ENCODE measurements at places on chromosomes 13 and 19.

DNA sequence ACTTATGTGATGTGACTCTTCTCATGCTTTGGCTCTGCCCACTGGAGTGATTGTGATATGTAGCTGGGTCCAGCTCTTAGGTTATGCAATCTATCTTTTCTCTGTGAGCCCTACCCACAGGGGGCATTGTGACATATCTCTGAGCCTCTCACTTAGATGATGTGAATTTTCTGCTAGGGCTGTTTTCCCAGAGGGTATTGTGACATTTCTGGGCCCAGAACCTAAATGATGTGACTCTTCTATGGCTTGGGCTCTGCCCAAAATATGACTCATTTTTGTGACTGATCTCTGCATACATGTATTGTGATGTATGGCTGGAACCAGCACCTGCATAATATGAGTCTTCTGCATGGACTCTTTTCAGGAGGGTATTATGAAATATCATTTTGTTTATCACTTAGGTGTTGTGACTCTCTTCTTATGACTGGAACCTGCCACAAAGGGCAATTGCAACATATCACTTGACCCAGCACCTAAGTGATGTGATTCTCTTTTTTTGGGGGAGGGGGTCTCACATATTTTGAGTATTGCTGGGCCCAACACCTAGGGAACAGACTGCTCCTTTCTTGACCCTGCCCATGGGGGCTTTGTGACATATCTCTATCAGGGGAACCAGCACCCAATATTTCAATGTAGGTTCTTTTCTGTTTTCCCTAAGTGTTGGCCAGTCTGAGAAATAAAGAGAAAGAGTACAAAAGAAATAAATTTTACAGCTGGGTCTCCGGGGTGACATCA is 12.1 kb upstream of the ZNF254 start:
- no peak for DNase-seq

- no peak for DNase-seq
Measured at GRCh38 chr19:12730064-12730463, 4.4 kb downstream of the TRIR start.

DNA sequence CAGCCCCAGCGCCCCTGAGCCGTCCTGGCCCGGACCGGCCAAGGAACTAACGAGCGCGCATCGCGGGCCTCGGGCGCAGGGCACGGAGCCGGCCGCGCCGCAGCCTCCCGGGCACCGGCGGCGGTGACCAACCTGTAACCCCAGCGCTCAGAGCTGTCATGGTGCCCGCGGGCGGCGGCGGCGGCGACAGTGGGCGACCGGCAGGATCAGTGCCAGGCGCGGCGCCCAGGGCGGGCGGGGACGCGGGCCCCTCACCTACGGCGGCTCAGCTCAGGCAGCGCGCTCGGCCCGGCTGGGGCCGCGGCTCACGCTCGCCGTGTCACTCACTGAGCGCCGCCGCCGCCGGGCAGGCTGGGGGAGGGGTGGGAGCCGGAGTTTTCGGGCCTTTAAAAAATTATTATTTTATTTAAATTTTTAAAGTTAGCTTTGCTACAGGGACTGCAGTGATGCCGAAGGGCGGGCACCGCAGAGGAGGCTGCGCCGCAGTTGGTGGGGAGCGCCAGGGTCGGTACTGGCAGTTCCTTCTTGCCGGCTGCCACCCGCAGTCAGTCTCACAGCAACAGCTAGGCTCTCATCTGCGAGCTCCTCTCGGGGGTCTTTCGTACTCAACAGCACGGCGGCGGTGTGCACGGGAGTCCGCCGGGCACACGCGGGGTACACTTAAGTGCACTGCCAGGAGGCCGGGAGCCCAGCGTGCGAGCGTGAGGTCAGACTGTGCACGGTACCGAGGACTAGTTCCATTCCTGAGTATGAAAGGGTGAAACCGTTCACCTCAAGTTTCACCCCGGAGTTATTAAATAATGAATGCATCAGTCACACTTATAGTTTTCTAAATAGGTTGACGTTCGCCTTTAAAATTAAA is at the start of gene NALCN:
Gene NALCN (minus strand): TSS at position 328 of the 862 bp plus-strand sequence. CDS start 17,382 bp downstream, outside the sequence.
- no peak for DNase-seq

GRCh38 chr19:11092181-11092538 is 2.9 kb downstream of the LDLR start:
- peak; percentile 34 for DNase-seq

DNA sequence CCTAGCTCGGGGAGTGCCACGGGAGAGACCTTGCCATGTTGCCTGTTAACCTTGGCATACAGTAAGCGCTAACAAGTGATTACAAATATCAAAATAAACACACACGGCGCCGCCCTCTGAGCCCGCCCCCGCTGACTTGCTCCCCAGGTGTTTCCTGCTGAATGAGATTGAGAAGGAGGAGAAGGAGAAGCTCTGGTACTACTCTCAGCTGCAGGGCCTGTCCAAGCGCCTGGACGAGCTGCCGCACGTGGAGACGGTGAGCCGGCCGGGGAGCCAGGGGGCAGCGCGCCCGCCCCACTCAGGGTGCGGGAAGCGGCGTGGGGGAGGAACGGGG is 5.0 kb downstream of the APC2 start:
- DNase-seq, result no peak

DNA sequence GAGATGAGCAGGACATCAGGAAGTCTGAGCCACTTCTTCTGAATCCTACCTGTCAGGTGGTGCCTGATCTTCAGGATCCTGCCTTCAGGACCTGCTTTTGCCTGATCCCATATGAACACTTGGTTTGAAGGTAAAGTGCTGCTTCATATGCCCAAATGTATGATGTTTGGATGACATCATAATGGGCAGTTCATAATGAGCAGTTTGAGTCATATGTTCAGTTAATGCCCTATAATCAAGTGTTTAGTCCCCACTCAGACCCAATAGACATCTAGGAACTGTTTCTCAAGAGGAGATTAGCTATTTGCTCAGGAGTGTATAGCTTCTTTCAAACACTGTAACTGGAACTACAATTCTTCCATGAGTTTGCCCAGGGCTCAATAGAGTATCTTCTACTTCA is 58.8 kb downstream of the POLR1D start:
- DNase-seq, result no peak

GRCh38 chr19:49665351-49666119 is at the start of the genes BCL2L12 and IRF3:
Gene BCL2L12, plus strand, starts transcription at chr19:49665933. Its CDS starts 760 bp downstream, at chr19:49666693.
Gene IRF3, minus strand, starts transcription at chr19:49665857. Its CDS starts 1,019 bp downstream, at chr19:49664838.
- peak; percentile 97 for DNase-seq

GRCh38 chr19:23810496-23810895 is 51.8 kb upstream of the ZNF681 start:
- no peak for DNase-seq

DNA sequence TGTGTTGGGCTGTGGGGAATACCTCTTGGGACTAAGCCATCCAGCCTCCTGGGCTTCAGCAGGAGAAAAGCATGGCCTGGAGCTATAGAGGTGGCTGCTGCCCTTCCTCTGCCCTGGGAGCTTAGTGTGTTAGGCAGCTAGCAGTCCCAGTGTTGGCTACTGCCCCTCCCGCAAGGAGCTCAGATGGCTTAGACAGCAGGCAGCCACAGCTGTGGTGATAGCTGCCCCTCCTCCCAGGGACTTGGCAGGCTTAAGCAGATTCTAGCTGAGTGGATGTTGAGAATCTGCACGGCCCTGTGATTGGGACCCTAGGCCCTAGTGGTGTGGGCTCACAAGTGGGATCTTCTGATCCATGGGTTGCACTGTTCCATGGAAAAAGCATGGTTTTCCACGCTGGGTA is 264.5 kb downstream of the TDRD3 start:
- DNase-seq, result no peak

DNA sequence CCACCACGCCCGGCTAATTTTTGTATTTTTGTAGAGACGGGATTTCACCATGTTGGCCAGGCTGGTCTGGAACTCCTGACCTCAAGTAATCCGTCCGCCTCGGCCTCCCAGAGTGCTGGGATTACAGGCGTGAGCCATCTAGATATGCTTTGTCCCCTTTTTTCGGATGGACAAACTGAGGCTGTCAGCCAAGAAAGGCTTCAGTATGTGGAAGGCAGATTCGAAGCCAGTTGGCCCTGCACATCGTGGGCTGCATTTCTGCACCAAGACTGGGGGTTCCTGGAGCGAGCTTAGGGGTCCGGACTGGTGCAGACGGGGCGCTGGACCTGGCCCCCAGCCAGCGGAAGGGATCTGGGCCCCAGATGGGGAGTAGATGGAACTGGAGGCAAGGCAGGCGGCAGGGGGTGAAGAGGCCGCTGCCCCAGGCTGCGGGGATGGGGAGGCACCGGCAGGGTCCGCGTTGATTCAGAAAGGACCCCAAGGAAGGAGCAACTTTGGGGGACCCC is 9.7 kb upstream of the JUND start:
- no peak for DNase-seq

GRCh38 chr19:3149089-3149488 is 13.3 kb downstream of the GNA15 start:
- DNase-seq, result no peak

DNA sequence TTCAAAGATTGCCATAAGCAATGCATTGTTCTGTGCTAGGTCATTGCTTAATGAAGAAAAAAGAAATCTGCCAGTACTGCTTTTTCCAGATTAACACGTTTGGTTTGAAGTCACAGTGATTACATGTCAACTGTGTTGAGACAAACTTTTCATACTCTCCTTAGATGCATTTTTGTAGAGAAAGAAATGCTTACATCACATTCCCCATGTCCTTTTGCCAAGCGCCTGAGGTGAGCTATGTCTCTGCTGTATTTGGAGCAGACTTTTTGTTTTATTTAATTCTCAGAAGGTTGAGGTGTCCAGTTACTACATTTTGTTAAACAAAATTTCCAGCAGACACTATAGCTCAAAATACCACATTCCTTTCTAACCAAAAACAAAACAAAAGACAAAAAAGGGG is 16.2 kb downstream of the LACC1 start:
- no peak for DNase-seq

- DNase-seq, result no peak
Measured at GRCh38 chr13:89279374-89279773, 1608.2 kb downstream of the SLITRK5 start.

GRCh38 chr13:66275416-66275815 is 954.7 kb downstream of the PCDH9 start:
- DNase-seq, result no peak

- DNase-seq, result no peak
Measured at GRCh38 chr13:24203811-24204210, 43.3 kb downstream of the SPATA13 start.

GRCh38 chr19:47729799-47730520 is 15.4 kb upstream of the NOP53 start:
- DNase-seq, result peak; percentile 34
